ENCODE measurements at places on chromosomes 1 and 21.

DNA sequence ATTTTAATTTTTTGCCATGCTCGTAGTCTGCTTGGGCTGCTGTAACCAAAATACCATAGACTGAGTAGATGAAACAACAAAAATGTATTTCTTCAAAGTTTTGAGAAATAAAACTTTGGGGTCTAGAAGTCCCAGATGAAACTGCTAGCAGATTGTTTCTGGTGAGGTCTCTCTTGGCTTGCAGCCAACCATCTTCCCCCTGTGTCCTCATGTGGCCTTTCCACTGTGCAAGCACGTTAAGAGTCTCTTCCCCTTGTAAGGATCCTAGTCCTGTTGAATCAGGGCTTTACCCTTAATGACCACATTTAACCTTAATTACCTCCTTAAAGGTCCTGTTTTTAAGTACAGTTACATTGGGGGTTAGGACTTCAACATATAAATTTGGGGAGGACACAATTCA, 86.6 kb downstream of the PTBP2 start:
- DNase-seq: no peak

DNA sequence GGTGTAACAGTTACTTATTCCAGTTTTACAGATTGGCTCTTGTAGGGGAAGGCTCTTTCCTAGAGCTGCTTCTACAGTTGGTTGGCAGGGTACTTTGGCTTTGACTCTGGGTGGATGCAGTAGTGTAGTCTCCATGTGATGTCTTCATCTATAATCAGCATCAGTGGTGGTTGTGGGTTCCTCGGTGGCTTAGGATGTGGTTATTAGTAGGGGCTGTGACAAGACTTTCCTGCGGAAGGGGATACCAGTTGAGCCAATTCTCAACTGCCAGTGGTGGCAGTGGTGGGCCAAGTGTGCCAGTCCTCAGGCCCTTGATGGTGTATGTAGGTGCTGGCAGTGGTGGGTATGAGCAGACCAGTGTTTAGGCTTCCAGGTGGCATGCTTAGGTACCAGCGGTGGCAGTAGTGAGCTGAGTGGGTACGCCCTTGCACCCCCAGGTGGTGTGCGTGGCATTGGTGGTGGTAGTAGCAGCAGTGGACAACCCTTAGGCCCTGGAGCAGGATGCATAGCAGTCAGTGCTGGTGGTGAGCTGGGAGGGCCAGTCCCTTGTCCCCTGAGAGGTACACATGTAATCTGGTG, 27.2 kb upstream of the KLF18 start:
- no peak for DNase-seq

DNA sequence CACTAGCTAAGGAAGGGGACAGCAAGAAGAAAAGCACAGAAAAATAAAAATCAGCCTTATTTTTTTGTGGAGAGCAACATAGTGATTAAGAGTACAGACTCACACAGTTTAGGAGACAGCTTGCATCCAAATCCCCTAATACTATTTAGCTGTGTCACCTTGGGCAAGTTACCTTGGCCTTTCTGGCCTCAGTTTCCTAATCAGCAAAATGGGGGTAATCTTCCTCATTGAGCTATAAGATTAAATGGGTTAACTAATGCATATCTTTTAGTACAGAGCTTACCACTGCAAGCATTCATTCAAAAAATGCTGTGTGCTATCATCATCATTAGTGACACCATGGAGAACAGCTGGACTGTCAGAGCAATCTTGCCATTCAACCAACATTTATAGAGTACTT, 77.7 kb downstream of the CD46 start:
- DNase-seq: no peak

DNA sequence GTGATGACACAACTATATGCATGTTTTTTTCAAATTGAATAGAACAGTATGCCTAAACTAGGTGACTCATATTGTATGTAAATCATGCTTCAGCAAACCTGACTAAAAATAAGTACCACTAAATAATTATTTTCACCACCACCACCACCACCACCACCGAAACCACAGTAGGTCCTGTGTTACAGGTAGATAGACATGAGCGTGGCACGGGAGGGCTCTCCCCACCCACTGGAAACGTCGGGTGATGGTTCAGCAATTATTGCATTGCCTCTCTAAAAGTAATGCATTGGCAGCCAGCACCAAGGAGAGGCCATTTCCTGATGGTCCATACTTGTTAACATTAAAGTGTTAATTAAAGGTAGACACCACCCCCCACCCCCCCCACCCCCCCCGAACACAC, 297.0 kb upstream of the NCAM2 start:
- no peak for DNase-seq

- peak; percentile 77 for DNase-seq
Observed at GRCh38 chr1:89608984-89609725, 23.8 kb upstream of the LRRC8C start.

DNA sequence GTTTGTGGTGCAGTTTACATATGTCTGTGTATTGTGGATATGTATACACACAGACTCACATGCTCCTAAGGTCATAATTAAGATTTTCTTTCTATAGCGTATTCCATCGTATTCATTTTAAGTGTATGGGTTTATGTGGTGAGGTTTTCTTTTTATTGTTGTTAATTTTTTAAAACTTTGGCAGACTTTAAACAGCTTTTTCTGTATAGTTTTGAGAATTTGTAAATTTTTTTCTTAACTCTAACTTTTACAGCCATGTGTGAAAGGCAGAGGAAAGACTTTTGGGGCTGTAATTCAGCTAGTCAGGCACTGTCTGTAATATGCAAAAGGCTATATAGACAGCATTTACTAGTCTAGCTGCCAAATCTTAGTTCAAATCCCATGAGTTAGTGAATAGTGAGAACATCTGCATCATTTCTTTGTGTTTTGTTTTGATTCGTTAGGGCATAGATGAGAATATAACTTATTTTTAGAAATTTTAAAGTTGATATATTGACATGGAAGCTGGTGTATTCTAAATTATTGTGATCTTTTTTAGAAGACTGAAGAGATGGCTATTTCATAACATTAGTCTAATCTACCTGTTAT, 2.3 kb downstream of the MAGI3 start:
- no peak for DNase-seq

GRCh38 chr1:183477986-183478781, 5.9 kb downstream of the SMG7 start:
- DNase-seq: no peak

GRCh38 chr21:28871388-28872010, 121.2 kb downstream of the LTN1 start:
- DNase-seq: no peak

DNA sequence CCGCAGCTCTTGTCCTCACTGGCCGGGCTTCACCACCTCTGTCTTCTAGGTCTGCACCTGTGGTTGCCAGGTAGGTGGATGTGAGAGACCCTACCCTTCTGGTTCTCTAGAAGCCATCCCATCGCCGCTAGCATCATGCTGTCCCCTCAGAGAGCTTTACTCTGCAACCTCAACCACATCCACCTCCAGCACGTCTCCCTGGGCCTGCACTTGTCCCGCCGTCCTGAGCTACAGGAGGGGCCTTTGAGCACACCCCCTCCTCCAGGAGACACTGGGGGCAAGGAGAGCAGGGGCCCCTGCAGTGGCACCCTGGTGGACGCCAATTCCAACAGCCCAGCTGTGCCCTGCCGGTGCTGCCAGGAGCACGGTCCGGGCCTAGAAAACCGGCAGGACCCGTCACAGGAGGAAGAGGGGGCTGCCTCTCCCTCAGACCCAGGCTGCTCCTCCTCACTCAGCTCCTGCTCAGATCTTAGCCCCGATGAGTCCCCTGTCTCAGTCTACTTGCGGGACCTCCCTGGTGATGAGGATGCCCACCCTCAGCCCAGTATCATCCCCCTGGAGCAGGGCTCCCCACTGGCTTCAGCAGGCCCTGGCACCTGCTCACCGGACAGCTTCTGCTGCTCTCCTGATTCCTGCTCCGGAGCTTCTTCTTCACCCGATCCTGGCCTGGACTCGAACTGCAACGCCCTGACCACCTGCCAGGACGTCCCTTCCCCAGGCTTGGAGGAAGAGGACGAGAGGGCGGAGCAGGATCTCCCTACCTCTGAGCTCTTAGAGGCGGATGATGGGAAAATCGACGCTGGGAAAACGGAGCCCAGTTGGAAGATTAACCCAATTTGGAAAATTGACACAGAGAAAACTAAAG, 1.2 kb downstream of the RUSC1 start:
- DNase-seq: no peak

DNA sequence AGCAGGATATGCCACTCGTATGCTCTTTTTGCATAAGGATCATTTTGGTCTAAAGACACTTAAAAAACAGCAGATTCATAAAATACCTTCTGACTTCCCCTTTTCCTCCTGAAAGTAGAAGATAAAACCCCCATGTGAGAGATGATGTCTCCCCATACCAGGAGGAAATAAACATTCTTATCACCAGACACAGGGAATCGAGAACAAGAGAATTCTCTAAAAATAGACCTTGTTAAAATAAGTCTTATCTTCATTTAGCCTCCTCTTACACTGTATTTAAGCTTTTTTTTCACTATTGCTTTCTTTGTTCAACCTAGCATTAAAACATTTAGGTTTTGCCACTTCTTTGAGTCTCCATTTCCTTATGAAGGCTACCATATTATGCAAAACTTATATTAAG, 709.3 kb downstream of the KCNT2 start:
- no peak for DNase-seq

- DNase-seq: no peak
Observed at GRCh38 chr21:28230559-28230958, 762.1 kb downstream of the LTN1 start.

DNA sequence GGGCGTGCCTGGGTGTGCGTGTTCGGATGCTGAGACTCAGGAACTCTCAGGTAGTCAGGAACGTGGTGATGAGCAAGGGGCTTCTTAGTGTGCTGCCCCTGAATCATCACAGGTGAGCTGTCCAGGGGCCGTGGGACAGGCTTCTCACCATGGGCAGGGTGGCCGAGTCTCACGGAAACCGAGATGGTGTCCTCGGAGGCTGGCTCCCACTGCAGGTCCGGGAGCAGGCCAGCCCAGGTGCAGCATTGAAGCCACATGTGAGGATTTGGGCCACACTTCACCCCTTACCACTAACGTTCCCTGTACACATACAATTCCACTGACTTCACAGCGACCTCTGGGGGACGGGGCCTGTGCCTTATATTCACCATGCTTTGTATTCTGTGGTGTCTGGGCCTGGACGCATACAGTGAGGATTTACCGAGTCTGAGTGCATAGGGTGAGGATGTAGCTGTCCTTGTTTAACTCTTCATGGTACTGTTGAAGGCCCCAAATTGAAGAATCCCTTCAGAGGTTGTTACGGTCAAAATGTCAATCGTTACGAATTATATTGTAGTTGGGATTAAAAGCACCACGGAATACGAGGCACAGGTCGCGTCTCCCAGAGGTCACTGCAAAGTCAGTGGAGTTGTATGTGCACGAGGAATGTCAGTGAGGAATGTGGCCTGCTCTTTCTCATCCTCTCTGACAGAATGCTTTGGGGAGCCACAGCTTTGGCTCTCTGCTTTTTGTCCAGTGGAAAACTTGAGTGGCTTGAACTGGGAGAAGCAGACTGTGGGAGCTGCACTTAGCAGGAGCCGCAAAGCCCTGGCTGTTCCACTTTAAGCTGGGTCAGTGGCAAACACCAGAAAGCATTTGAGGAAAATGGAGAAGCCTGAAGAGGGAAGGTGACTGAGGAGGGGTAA, 95.3 kb downstream of the MTR start:
- no peak for DNase-seq

GRCh38 chr1:165228111-165228655, 128.3 kb downstream of the LMX1A start:
- no peak for DNase-seq

- DNase-seq: no peak
Observed at GRCh38 chr1:118254001-118254400, 69.0 kb upstream of the SPAG17 start.

DNA sequence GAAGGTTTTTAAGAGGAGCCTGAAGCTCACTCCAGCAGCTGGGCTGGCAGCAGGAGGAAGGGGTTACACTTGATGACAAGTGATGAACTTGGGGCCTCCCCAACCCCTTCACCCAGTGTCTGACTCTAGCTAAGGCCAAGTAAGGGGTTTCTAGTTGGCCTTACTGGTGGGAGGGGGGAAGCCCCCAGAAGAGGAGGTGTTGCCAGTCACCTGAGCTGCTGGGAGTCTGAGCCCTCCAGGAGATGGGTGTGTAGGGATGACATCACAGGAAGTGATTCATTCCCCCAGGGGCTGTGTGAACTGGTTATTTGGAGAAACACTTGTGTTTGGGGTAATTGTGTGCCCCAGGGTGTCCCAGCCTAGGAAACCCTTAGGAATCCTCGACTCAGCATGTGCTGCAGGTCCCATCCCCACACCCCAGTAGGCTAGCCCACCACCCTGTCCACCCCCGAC, 3.1 kb downstream of the PADI1 start:
- peak; percentile 67 for DNase-seq

DNA sequence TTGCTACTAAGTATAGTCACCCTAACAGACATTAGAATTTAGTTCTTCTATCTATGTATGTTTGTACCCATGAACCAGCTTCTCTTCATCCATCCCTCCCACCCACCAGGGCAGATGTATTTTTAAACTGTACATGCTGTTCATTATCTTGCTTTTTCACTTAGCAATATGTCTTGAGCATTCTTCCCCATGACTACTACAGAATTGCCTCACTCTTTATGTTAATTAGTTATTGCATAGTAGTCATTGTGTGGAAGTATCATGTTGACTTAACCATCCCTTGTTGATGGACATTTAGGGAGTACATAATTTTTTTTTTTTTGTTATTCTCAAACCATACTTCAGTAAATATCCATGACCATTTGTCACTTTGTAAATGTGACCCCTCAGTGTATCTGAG, 9.9 kb downstream of the HUNK start:
- no peak for DNase-seq

DNA sequence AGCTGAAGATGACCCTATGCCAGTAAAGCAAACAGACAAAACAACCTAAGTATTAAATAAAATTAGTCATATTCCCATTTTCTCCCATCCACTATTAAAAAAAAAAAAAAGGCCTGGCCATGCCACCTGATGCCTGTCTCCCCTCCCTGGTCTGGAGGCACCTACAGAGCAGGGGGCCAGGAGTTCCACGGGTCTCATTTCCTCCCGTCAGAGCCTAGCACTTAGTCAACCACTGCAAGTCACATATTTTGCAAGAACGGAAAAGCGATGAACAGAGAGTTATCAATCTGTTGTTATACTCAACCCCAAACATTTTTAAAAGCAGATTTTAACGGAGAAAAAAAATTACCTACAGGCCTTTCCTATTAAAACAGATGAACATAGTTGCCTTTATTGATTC, 59.3 kb downstream of the TGFBR3 start:
- no peak for DNase-seq

DNA sequence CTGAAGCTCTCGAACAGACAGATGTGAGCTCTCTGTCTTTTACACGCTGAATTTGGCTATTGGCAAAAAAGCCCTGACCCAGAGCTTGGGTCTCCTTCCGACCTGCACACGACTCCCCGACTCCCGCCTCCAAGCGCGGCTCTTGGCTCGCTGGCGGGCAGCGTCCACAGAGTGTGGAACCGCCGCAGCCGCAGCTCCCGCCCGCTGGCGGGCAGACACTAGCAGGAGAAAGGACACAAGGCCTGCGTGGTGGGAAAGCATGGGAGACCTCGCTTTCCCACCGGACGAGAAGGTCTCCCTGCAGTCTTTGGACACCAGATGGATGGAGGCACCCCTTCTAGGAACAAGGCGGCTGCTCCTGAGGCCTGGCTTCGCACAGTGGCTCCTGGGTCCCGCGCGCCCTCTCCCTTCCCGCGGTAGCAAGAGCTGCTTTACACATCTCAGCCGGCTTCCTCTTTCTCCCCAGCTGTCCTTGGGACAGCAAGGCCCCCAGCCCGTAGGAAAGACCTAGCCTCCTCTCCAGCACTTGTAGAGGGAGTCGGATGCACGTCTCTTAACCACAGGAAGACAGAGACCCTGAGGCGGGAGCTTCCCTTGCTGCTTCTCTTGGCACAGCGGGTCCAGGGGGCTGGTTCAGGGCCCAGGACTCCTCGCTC, 92.1 kb downstream of the PRKAB2 start:
- DNase-seq: peak; percentile 37

- no peak for DNase-seq
Observed at GRCh38 chr1:172867216-172867818, 183.4 kb downstream of the TNFSF18 start.

Data from activated naive CD4-positive, alpha-beta T cell treated with anti-CD3 and anti-CD28 coated beads, Interleukin-2, amount 10 ng/mL, durations not matched to agents 7 days and 5 days (primary cell).